ENCODE measurements at places on chromosomes 11 and 22.

- DNase-seq, result no peak
Measured at GRCh38 chr11:69295079-69295994, 1.4 kb downstream of the MYEOV start.

- DNase-seq, result no peak
Measured at GRCh38 chr22:35879351-35879750, 149.3 kb downstream of the RBFOX2 start.

- no peak for DNase-seq
Measured at GRCh38 chr11:110126936-110127335, 33.7 kb downstream of the ZC3H12C start.

- DNase-seq, result no peak
Measured at GRCh38 chr11:64572143-64572542, 18.9 kb upstream of the SLC22A12 start.

DNA sequence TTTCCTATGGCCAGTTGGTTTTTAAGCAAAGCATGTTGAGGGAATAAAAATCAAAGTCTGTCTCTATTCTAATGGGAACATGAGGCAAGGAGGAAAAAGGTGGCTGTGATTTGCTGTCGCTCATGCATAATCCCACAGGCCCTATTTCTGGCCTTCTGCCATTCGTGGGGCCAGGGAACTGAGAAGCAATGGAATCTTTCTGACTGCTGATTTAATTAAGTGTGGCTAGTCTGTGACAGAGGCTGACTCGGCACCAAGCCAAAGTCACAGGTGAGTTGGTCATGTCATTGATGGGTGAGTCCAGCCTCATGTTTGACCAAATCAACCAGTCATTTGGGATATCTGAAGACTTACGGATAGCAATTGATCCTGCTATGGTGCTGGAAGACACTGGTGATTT, 429.3 kb upstream of the CADM1 start:
- no peak for DNase-seq

- no peak for DNase-seq
Measured at GRCh38 chr11:16239141-16240105, 116.9 kb downstream of the SOX6 start.

DNA sequence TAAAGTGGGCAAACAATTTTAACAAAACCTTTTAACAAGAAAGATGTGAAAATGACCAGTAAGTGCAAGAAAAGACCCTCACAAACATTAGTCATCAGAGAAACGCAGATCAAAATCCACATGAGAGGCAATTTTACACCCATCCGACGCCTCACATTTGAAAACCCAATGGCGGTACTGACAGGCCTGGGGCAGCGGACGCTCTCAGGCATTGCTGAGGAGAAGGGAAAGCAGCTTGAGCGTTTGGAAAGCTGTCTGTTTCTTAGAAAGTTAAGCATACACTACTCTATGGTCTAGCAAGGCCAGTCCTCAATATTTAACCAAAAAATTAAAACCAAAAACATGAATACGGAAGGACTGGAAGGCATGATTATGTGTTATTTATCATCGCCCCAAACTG, 2.0 kb upstream of the KRTAP5-8 start:
- no peak for DNase-seq

Measured in effector CD8-positive, alpha-beta T cell (primary cell).